ENCODE measurements at places on chromosomes 3 and 15.

DNA sequence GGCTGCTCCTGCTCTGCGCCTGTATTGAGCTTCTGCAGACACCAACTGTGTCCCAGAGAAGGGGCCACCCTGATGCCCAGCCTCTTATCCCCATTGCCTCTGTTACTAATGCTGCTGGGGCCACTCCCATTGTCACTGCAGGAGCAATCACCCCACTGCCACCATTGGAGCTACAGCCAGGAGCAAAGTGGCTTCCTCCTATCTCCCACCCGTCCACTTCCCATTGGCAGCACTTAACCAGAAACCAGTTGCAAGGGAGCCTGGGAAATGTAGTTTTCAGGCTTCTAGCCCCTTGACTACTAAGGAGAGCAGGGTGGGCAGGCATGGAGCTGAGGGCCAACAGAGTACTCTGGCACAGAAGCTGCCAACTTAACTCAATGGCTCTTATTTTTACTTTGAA, 55.9 kb upstream of the KLF13 start:
- peak; percentile 35 for DNase-seq

GRCh38 chr15:59150185-59150584, 45.2 kb downstream of the CCNB2 start:
- DNase-seq, result no peak

GRCh38 chr3:30319713-30320112, 286.7 kb upstream of the TGFBR2 start:
- no peak for DNase-seq

- no peak for DNase-seq
Measured at GRCh38 chr15:40756938-40757337, 1.9 kb upstream of the RMDN3 start.

GRCh38 chr3:169563775-169564059, 99.8 kb downstream of the MECOM start:
- DNase-seq, result no peak

DNA sequence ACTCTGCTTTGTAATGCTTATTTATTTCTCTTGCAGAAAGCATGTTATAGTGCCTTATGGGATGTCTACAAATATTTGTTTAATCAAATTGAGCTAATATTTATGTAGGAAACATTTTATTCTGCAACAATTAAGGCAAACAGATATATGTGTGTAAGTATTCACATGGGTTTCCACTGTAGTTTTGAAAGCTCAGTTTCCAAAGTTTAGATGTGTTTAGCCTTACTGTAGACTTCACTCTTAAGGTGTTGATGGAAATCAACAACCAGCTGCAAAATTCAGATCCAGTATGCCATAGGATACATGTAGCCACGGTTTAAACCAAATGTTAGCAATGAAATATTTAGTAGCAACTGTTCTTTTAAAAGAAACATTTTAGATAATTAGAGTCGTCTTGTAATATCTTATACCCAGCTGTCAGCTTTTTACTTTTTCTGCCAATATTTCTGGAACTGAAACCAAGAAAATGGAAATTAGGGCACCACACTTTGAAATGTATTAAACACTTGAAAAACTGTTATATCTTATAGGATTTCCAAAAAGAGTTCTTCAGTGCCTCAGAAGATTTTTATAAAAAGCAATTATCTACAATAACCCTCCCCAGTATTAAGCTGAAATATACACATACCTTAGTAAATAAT, 18.5 kb downstream of the PIK3CA start:
- DNase-seq, result no peak

DNA sequence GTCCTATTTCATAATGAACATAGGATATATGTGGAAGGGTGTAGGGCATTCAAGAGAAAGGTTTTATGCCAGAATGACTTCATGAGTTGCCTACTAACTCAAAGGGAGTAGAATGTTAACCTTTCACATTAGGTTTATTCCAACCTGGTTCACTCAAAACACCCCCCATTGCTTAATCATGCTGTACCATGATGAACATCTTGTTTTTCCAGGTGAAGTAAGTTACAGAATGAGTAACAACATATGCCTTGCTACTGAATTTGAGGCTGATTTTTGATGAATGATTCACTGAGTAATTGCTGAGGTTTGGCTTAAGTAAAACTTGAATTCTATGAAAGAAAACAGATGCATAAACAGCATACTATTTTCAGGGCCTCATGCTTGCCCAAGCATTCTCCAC, 5.9 kb upstream of the CLDN16 start:
- no peak for DNase-seq

DNA sequence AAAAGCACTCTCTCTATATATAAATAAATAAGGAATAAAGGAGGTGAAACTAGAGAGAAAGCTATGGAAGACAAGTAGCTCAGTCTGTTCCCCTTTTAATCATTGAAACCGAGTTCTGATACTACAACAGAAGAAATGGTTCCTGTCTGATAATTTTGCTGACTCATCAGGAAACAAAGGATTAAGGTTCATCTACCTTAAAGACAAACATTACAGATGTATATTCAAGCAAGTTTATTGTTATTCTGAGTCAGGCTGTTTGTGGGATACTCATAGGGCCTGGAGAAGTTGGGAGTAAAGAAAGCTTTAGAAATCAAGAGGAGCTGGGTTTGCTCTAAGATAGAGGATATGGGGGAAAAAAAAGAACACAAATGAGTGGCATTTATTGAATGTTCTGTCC, 566.0 kb downstream of the ROBO2 start:
- no peak for DNase-seq

GRCh38 chr3:5016211-5017161, 37.2 kb downstream of the BHLHE40 start:
- DNase-seq, result no peak

- DNase-seq, result peak; percentile 65
Measured at GRCh38 chr3:58529516-58530353, 7.3 kb downstream of the ACOX2 start.

DNA sequence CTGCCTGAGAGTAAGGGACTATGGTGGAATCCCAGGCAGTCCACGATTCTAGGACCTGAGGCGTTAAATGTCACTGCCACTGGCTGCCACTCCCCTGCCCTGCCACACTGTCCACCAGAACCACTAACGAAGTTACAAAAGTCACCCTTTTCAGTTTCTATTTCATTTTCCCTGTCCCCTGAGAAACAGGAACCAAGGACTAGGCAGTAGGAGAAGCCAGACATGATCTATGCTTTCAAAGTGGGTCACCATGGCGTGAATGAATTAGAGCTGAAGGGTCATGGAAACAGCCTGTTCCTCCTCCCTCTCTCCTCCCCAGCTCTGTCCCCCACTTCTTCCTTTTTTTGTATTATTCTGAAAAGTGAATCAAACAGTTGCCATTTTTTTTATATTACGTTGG, 9.1 kb upstream of the ADPRH start:
- no peak for DNase-seq

GRCh38 chr3:24595796-24596195, 101.1 kb upstream of the THRB start:
- no peak for DNase-seq

DNA sequence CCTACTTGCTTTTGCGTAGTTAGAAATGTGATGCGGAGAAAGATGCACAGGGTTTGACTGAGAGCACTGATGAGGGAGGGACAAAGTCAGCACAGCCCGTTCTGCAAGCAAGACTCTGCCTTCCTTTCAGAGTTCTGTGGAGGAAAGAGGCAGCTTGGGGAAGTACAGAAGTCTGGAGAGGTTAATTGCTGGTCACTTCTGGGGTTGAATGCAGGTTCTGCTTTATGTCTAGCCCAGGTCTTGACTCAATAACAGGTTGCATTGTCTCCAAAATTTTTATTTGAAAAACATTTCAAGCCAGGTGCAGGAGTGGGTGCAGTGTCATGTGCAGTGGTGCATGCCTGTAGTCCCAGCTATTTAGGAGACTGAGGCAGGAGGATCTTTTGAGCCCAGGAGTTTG, 461.7 kb downstream of the NR2F2 start:
- DNase-seq, result no peak

GRCh38 chr3:151926956-151927355, 53.5 kb downstream of the SUCNR1 start:
- no peak for DNase-seq

DNA sequence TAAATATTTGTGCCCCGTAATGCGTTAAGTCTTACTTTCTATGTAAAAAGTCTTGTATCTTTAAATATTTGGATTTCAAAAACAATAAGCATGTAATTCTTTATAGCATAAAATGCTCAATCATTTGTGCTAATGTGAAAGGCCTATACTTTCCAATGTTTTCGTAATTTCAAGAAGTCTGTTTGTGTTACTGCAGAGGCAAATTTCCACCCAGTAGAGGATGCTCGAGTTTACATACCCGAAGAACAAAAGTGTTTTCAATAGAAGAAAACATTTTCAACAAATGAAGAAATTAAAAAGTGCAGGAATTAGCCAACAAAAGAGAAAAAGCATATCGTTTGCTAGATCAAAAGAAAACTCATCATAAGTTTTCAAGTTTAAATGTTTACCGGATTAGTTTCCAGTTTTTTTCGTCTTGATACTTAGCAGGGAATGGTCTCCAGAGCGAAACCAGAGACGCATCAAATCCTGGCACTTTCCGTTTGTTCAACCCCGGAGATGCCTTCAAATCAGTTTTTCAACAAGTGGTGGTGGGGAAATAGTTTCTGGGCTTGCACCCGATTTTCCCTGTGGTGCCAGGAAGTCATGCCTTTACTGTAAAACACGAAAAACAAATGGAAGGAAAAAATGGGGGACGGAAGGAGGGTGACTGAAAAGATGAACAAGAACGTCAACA, 1.0 kb downstream of the CGGBP1 start:
- no peak for DNase-seq

DNA sequence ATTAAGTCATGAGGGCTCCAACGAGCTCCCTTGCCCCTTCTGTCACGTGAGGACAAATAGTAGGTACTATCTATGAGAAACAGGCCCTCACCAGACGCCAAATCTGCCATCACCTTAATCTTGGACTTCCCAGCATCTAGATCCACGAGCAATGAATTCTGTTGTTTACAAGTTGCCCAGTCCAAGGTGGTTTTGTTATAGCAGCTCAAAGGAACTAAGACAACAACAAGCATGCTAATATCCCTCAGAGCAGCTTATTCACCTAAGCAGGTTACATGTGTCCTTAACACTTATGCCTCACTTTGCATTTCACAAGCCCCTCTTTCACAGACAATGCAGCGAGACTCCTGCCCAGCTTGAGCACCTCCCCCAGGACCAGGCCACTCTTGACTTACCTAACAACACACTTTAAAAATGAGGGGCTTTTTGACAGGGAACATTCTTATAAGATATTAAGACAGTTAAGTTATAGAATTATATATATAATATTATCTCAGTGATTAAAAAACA, 219.5 kb downstream of the PLCH1 start:
- DNase-seq, result no peak

DNA sequence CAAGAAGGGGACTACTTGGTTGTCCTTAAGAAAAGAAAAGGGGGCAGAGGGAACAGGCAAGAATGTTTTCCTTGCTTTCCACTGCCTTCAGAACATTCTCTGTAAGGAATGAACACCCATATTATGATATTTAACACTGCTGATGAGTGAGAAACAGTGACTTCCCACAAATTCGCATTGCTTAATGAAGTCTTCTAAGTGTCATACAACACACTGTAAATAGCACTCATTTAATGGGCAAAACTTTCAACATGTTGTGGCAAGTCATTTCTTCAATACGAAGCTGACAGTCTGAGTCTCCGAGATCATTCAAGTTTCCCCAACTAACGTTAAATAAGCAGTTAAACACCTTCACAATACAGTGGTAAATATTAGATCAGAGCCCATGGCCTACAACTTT, 464.4 kb downstream of the SHQ1 start:
- no peak for DNase-seq

- no peak for DNase-seq
Measured at GRCh38 chr3:194189243-194189791, 53.4 kb downstream of the HES1 start.

GRCh38 chr3:50317300-50317699, 5.2 kb downstream of the HYAL2 start:
- no peak for DNase-seq

DNA sequence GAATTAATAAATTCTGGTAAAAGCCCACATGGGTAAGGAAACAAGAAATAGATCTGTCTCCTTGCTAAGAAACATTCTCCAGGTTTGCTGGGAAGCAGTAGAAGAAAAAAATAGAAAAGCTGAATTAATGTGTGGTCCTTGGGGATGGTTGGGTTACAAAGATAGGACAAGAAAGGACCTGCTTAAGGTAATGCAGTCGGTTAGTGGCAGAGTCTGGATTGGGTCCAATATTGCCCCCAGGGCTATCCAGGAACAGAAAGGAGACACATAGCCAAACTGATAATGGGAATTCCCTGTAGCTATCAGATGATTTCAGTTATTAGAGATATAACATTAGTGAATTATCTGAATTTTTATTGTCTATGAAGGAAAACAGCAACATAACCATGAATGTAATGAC, 584.3 kb downstream of the ROBO1 start:
- no peak for DNase-seq

DNA sequence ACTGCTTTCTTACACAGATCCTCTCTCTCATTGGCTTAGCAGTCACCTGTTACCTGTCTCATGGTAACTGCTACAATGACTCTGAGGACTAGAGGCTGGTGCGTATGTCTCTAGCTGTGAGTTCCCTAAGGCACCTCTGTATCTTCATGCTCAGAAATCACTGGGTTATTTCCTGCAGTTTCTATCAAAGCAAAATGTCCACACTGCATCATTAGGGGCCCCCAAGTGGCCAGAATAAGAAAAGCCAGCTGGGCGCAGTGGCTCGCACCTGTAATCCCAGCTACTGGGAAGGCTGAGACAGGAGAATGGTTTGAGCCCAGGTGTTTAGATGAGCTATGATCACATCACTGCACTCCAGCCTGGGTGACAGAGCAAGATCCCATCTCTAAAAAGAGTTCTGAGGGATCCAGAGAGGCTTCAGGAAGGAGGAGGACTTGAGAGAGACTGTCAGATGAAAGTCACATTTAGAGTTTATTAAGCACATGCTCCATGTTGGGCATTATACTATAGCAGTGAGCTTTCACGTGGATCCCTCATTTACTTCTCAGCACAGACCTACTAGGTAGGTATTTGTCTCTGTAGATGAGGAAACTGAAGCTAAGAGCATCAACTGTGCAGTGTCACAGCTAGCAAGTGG, 2.3 kb upstream of the VPS18 start:
- peak; percentile 43 for DNase-seq

GRCh38 chr3:58742239-58742638, 75.7 kb upstream of the FAM3D start:
- DNase-seq, result no peak

GRCh38 chr3:23201154-23201838, 1.8 kb upstream of the UBE2E2 start:
- no peak for DNase-seq

- no peak for DNase-seq
Measured at GRCh38 chr3:120820748-120821147, 78.2 kb downstream of the GTF2E1 start.

GRCh38 chr3:187571701-187572100, 98.5 kb downstream of the SST start:
- DNase-seq, result no peak
